ENCODE measurements at places on chromosomes 5 and 9.

DNA sequence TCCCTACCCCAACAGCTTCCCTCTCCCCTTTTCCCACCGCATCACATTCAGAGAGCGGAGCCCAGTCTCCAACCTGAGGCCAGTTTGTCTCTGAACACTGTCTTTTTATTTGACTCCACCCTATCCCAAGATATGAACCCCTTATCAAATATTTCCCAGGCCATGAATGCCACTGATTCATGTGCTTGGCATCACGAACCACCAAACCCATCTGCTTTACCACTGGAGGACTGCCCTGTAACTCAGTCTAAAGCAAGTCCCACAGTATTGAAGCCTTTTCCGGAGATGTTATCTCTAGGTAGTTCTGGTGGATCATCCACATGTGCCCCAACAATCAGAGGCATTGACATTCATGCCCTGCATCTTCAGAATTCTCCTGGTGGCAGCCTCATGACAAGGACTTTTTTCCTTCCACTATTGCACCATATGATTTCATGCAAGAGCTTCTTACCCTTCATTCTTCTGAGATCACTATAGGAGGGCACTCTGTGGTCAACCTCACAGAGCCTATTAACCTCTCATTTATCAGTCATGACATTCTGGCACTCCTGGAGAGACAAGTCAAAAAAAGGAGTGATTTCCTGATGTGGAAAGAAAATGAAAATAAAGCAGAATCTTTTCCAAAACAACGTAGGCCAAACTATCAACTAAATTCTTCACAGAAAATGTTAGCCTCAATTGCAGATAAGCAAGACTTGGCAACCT is 12.3 kb upstream of the SPATA31D4 start:
- no peak for DNase-seq

DNA sequence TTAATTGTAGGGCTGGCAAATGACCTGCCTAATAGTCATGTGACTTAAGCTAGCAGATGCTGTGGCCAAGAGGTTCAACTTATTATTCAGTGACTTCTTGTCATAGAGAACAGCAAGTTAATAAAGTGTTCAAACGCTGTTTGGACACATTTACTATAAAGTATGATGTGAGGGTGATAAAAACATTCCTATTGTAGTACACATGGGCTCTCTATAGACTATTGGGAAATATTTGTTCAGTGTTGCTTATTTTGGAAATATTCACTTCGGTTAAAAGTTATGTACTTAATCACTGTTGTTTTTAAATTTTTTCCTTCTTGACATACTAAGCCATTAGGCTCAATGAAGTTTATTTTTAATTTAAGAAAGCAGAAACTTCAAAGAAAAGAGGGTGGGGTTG is 345.0 kb downstream of the NNT start:
- DNase-seq = no peak

DNA sequence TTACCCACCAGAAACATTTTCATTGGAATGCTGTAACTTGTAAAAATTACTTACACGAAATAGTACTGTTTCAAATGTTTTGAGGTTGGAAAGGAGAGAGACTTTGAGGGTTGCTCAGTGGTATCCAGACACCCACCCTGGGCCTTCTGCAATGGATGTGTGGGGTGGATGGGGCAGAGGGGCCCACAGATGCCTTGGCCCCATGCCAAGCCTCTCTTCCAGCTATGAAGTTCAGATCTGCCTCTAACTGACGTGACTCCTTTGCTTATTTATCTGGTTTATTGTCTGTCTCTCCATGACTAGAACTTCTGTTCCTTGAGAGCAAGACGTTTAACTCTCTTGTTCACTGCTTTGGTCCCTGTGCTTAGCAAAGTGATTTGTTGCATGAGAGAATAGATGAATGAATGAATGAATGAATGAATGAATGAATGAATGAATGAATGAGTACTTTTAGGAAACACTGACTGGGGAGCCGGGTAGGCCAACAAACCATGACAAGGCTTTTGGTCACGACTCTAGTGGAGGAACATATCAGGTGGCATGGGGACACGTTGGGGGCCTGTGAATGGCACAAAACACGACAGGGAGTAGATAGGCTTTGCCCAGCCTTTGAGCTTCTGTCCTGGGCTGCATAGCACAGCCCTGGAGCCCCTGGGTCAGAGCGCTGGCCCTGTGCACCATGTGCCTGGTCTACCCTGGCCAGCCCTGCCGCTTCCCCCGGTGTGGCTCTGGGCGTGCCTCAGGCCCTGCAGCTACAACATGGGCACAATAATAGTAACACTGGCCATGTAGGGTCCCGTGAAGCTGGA is 31.8 kb downstream of the AK8 start:
- no peak for DNase-seq

DNA sequence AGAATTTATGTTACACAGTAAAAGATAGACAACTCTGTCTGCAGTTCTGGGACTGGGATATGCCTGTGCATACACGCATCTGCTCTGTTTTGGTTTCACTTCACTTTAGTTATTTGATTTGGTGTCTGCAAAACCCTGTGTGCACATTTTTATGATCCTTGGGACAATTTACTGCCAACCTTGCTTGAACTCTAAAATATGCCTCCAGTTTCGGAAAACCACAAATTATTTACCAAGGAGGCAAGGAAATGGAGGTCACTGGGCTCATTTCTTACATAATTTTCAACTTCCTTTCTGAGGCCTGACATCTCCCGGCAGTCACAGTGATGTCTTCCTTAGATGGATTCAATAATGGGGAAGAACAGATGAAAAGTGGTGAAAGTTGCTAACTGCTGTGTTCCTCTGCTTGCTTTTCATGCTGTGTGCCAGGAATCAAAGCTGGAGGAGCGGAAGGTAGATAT is 61.2 kb upstream of the TAF11L2 start:
- no peak for DNase-seq

GRCh38 chr5:174729075-174729680 is 4.8 kb downstream of the MSX2 start:
- no peak for DNase-seq

GRCh38 chr5:174531782-174532191 is 192.6 kb upstream of the MSX2 start:
- no peak for DNase-seq

GRCh38 chr5:138655530-138656190 is 80.5 kb upstream of the HSPA9 start:
- DNase-seq = no peak

- DNase-seq = no peak
Observed at GRCh38 chr9:18893046-18893445, 140.0 kb downstream of the SAXO1 start.

GRCh38 chr9:124261736-124262648 is 4.2 kb downstream of the NEK6 start:
- DNase-seq = no peak

- no peak for DNase-seq
Observed at GRCh38 chr5:35246900-35247647, 16.8 kb upstream of the PRLR start.

- no peak for DNase-seq
Observed at GRCh38 chr5:68848091-68848490, 245.7 kb upstream of the SLC30A5 start.

DNA sequence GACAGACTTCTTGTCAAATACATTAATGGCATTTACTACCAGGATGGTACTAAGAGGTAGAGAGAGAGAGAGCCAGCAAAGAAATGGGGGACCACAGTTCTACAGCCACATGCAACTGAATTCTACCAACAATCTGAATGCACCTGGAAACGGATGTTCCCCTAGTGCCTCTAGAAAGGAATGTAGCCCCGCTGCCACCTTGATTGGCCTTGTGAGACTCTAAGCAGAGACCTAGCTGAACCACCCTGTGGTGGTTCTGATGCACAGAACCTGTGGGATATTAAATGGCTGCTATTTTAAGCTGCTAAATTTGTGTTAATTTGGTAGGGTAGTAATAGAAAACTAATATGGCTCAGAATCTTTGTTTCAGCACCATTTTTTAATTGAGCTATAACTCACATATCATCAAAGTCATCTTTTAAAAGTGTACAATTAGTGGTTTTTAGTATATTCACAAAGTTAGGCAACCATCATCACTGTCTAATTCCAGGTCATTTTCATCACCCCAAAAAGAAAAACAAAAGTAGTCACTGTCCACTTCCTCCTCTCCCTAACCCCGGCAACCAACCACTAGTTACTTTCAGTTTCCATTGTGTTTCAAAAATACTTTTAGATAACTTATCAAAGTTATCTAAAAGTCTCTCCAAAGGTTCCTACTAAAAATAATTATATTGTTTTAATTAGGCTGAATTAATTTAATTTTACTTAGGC is 51.7 kb downstream of the CPLANE1 start:
- DNase-seq = no peak

GRCh38 chr9:116488373-116488772 is 198.7 kb upstream of the TRIM32 start:
- no peak for DNase-seq

DNA sequence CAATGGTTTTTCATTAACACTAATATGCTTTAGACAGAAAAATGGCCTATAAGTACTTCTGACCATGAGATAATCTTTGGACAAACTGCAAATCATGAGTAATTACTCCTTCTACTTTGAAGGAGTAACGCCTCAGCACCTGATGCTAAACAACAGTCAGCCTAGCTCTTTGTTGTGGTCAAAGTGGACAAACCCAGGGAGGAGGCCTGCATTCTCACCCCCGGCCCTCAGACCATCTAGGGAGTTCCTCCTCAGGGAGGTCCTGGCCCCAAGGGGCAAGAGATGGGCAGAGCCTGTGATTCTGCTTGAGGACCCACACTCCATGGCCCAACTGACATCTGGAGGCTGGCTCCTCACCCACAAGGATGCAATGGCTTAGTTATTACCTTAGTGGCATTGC is 48.2 kb upstream of the ANGPTL2 start:
- DNase-seq = no peak

GRCh38 chr9:88571419-88571818 is 36.4 kb downstream of the NXNL2 start:
- DNase-seq = no peak

GRCh38 chr5:37837414-37838032 is 2.3 kb downstream of the GDNF start:
- no peak for DNase-seq

DNA sequence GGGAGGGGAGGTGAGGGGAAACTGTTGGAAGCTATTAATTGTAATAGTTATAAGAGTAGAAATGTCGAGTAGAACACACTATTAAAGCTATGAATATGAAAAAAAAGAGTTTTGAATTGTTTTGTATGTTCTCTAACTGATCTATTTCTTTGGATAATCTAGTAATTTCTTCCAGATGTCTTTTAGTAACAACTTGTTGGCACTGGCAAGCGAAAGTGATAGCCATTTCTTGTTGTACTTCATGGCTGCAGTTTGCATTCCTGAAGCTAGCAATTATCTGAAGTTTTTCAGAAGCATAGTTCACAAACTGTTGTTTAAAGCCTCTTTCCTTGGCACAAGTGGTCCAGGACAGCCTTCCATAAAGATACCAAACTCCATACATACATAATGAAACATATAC is 49.4 kb upstream of the SPATA31C2 start:
- DNase-seq = no peak

DNA sequence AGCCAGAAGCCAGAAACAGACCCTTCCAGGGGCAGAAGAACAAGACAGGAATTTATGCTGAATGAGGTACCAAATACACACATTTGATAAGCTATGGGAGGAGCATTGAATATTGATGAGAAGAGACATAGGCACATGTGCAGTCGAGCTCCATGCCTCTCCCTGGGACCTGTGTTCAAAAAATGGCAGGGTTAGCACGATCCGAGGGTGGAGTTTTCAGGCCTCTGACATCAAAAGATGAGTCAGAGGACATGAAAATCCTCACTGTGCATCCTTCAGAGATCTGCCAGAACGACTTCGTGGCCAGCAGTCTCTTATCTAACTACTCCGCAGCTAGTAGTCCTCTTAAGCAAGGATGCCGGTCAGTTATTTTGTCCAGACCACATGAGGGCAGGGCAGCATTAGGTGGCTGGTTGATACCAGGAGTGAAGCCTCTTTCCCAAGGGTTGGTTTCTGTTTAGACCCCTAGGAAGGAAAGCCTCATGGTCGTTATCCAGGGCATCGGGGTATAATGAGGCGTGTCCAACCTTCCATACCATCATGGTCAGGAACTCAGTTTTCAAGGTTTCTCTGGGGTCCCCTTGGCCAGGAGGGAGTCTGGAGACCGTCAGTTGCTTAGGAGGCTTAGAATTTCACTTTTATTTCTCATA is 11.6 kb upstream of the CMBL start:
- DNase-seq = no peak

DNA sequence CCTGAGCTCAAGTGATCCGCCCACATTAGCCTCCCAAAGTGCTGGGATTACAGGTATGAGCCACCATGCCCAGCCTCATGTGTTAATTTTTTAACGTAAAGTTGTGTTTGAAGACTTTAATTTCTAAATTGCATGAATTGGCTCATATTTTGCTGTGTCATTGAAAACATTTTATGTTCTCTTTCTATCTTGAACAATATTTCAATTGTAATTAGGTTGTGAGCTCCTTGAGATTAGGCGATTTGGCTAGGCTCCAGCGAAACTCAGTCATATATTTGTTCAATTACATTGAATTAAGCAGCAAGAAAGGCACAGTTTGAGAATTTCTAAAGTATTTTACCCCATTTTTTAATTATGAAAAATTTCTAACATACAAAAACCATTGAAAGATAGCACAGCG is 34.0 kb downstream of the GAPVD1 start:
- DNase-seq = no peak

- DNase-seq = no peak
Observed at GRCh38 chr5:115831163-115831768, 10.1 kb downstream of the ATG12 start.

DNA sequence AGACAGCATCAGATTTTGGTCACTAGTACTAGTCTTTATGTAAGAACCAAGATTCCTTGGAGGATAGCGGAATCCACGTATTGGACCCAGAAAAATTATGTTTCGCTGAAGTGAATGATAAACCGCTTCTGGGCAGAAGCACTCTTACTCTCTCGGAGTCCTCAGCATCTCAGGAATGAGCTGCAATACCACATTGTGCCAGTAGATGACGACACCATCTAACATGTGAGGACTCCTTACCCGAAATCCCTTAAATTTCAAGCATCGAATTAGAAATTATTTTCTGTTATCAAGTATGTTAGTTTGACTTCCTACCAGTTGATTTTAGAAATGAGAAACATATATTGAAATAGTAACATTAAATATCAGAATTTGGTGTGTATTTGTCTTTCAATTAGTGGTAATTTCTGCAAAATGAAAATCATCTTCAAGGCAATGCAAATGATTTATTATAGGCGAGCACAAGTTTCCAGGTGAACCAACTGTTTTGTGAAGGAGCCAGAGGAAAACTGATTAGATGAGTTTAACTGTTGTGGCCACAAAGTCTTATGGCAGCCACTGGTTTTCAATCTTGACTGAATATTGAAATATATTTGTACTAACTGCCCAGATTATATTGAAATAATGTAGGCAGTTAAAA is 66.0 kb upstream of the CAMK4 start:
- DNase-seq = peak; percentile 29

DNA sequence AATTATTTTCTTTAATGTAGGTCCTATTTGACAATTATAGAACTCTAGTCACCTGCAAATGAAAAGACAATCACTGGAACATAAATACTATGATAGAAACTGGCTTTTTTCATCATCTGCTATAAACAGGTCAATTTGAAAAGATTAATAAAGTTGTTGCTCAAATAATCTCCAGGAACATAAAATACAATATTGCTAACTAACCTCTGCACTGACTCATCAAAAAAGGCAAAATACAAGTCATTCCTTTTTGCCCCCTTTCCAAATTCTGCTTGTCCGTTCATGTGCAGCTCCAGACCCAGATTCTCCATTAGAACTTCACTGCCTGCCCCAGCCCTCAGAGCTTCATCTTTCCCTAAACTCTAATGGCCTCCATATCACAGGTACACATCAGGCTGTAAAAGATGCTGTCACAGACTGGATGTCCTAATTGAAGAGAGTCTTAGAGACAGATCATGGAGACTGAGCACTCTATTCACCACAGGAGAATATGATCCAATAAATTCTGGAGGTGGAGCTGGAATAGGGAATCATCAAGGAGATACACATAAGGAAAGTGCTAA is 1.6 kb downstream of the DCTN4 start:
- no peak for DNase-seq

Measured in stimulated activated CD4-positive, alpha-beta T cell treated with anti-CD3 and anti-CD28 coated beads, Interleukin-15, amount 100 ng/mL, for 1 hour (primary cell).